Stimulated activated CD4-positive, alpha-beta T cell treated with anti-CD3 and anti-CD28 coated beads, Interleukin-15, amount 100 ng/mL, for 1 hour (primary cell): ENCODE measurements at places on chromosomes 5 and 9.

- DNase-seq, result no peak
Observed at GRCh38 chr5:97141539-97141938, 872 bp downstream of the LIX1 start.

- no peak for DNase-seq
Observed at GRCh38 chr5:118295045-118295444, 693.3 kb downstream of the DTWD2 start.

DNA sequence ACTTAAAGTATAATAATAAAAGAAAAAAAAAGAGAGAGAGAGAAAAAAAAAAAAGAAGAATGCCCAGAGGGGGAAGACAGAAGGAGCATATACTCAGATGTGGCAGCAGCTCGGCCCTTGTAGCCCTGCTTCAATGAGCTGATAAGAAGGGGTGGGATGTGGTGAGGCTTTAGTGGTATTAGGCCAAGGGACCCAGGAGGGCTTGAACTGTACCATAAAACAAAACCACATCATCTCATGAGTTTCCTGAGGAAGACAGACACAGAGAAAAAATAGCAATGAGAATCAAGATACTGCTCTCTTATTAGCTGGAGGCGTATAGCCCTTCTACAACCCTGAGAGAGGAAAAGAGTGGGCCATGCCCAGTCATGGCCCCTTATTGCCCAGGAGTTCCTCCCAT, 72.8 kb downstream of the SLC1A1 start:
- no peak for DNase-seq

DNA sequence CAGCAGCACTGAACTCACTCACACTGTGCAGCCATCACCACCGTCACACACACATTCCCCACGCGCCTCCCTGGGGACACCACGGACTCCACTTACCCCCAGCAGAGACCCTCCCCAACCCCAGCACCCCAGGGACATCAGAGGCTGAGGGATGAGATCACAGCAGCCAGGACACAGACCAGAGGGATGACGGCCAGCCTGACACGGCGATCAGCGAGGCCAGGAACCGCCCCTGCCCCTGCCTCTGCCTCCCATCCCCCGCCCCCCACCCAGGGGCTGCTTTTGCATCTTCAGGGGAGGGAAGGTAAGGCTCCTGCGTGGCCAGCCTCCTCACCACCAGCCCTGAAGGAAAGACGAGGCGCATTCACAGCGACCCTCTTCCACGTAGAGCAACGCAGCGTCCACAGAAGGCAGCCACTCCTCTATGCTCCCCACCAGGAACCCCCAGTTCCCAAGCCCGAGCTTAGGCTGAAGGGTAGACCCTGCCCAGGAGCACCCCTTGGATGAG, 104.5 kb downstream of the VAV2 start:
- no peak for DNase-seq
